ENCODE measurements at places on chromosomes 5 and 9.

- DNase-seq = no peak
Observed at GRCh38 chr9:135008416-135008815, 79.1 kb upstream of the OLFM1 start.

- no peak for DNase-seq
Observed at GRCh38 chr5:136729901-136730355, 364.6 kb upstream of the TRPC7 start.

- no peak for DNase-seq
Observed at GRCh38 chr5:179613460-179614071, 9.9 kb downstream of the HNRNPH1 start.

GRCh38 chr9:4424891-4425290 lies 65.4 kb upstream of the SLC1A1 start:
- no peak for DNase-seq

GRCh38 chr9:87434366-87434765 lies 63.3 kb upstream of the DAPK1 start:
- no peak for DNase-seq

DNA sequence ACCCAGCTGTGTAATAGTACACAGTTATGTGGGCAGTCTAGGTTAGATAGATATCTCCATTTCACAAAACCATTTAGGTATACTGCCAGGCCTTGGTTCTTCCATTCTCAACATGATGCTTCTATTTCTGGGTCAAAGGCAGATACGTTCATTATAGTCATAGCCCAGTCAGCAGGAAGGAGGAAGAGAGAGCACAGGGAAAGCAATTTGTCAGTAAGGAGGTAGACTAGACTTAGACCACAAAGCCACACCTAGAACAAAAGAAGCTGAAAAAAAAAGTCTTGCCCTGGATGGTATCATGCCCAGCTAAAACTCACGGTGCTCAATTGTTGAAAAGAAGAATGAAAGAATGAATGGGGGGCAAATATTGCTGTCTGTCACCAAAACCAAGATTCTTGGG lies 7.6 kb downstream of the INVS start:
- no peak for DNase-seq

GRCh38 chr5:54793468-54794134 lies 191.8 kb downstream of the ESM1 start:
- DNase-seq = no peak

GRCh38 chr5:72252574-72253155 lies 67.4 kb downstream of the MRPS27 start:
- no peak for DNase-seq

GRCh38 chr5:34998058-34998789 lies 49.5 kb downstream of the AGXT2 start:
- DNase-seq = no peak

DNA sequence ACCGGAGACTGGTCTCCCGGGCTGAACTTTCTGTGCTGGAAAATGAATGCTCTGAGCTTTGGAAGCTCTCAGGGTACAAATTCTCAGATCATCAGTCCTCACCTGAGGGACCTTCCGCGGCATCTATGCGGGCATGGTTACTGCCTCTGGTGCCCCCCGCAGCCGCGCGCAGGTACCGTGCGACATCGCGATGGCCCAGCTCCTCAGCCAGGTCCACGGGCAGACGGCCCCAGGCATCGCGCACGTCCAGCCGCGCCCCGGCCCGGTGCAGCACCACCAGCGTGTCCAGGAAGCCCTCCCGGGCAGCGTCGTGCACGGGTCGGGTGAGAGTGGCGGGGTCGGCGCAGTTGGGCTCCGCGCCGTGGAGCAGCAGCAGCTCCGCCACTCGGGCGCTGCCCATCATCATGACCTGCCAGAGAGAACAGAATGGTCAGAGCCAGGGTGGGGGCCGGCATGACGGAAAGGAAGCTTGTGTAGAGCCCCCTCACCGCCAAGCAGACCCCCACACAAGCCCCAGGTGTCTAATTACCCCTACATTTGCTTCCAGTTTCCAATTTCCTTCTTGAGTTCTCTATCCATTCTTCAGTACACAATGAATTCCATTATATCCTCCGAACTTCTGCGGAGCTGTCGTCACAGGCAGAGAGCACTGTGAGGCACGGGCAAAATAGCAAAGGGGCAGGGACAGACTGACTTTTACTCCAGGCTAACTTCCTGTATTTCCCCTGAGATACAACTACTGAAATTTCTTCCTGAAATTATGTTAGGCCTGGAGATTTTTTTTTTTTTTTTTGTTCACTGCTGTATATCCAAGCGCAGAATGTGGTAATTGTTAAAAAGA lies 23.2 kb downstream of the CDKN2A start:
- no peak for DNase-seq

- DNase-seq = no peak
Observed at GRCh38 chr5:129243039-129243438, 148.5 kb downstream of the ISOC1 start.

- no peak for DNase-seq
Observed at GRCh38 chr5:31396611-31397295, 135.1 kb downstream of the DROSHA start.

DNA sequence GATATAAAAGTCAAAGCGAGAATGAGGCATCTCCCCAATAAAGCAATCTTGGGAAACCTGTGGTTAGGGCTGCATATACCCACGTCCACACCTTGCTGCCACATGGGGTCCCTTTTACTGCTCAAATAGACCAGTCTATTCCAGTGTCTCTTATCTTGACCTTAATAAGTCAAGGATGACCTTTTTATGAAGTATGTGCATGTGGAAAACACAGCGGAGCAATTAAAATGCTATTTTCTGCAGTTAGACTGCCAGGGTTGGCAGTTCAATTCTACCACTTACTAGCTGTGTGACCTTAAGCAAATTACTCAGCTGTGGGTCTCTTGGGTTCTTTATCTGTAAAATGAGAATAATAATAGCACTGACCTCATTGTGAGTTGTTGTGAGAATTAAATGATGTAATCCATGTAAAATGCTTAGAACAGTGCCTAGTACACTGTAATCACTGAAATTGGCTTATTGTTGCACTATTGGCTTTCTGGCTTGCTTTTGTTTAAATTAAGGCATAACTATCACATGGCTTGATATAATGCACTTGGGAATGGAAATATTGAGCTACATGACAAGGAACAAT lies 67.8 kb upstream of the HSPB3 start:
- DNase-seq = no peak

- DNase-seq = no peak
Observed at GRCh38 chr5:36792560-36793180, 83.9 kb upstream of the NIPBL start.

DNA sequence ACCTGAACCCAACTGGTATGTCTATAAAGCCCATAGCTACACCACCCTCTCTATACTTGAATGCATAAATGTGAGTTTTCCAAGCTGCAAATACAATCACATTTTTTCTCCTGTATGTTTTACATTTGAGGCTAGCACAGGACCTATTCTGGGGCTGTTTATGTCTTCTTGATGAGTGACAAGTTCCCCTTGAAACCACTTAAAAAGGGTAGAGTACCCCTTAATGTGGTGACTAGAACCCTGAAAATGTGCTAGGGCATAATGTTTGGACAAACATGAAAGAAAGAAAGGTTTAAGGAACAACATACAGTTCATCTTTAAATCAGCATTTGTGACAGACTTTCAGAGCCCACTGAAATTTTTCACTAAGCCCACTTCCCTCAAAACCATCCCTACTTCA lies 25.2 kb upstream of the GLIS3 start:
- no peak for DNase-seq

GRCh38 chr9:19896161-19896560 lies 107.3 kb upstream of the SLC24A2 start:
- no peak for DNase-seq

DNA sequence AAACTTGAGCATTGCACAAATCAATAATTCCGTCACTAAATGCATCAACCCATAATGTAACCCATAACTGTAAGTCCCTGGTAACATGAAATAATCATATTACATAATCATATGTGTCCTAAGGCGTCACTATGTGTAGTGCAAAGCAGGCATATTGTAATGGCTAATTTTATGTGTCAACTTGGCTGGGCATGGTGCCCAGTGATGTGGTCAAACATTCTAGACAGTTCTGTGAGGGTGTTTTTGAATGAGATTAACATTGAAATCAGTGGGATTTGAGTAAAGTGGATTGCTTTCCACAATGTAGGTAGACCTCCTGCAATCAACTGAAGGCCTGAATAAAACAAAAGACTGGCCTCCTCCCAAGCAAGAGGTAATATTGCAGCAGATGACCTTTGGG lies 794.4 kb upstream of the ACO1 start:
- DNase-seq = no peak

DNA sequence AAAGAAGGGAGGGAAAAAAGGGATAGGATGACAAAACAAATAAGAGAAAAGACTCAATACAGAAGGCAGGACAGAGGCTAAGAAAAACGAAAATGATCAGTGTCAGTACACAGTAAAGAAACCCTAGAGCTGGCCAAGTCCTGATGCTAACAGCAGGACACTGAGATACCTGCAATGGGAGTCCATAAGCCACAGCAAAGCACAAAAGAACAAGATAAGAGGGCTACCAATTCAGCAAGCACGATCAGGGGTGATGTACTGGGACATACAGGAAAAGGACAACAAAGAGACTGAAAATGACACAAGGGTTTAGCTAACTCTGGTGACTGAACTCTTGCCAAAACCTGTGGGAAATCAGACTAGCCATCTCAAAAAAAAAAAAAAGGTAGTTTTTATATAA lies 1072.6 kb upstream of the COX7C start:
- DNase-seq = no peak

- DNase-seq = no peak
Observed at GRCh38 chr5:151144275-151144674, 13.3 kb downstream of the ANXA6 start.

DNA sequence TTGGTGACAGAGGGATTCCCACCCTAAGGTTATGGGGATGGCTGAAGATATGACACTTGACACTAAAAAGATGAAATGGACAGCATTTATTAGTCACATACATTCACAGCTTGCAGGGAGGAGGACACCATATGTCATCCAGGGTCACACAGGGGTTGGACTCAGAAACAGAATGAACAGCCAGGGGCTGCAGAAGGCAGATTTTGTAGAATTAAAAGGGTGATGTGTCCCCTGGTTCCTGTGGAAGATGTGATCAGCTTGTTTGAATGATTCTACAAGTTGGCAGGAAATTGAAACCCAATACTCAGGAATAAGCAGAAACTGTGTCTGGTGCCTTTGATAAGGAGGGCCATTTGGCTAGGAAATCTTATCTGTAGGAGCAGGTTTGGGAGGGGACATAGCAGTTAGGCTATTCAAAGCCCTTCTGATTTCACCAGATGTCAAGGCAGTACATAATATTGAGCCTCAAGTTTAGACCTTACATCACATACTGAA lies 102.3 kb upstream of the GRIN3A start:
- no peak for DNase-seq

DNA sequence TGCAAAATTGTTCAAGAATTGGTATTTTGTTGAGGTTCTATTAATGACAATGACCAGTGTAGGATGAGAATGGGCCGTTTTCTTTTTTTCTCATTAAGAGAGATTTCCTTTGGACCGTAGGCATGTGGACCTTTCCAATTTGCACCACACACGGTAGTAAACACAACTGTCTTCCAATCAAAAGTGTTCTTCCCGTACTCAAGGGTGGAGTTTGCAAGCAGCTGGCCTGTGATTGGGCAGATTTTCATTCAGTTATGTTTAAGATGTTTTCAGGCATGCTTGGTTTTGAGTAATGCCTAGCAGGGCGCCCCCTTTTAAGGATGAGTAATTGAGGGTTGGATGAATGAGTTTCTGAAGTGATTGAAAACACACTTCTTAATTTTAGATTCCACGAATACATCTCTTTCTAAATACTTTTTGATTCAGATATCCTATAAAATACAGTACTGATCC lies 2.5 kb downstream of the KDM3B start:
- peak; percentile 48 for DNase-seq

GRCh38 chr9:113624721-113625120 lies 161.2 kb downstream of the RGS3 start:
- no peak for DNase-seq

- no peak for DNase-seq
Observed at GRCh38 chr9:16445141-16445920, 425.1 kb downstream of the BNC2 start.

GRCh38 chr9:81599837-81600236 lies 89.5 kb downstream of the TLE1 start:
- DNase-seq = no peak

DNA sequence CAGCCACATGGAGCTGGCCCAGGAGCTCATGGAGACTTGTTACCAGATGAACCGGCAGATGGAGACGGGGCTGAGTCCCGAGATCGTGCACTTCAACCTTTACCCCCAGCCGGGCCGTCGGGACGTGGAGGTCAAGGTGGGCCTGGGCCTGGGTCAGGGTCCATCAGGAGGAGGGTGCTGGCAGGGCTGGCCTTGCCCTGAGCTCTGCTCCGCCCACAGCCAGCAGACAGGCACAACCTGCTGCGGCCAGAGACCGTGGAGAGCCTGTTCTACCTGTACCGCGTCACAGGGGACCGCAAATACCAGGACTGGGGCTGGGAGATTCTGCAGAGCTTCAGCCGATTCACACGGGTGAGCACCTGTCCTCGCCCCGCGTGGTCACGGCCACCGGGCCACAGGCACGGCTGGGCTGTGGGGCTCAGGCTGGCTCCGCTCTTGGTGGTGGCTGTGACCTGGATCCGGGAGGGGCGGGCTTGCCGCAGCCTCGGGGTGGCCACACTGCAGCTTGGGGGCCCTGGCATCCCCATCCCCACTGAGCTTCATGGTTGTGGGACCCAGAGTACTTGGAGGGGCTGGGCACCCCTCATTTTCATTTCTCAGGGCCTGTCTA lies 7.1 kb downstream of the DPP7 start:
- no peak for DNase-seq

DNA sequence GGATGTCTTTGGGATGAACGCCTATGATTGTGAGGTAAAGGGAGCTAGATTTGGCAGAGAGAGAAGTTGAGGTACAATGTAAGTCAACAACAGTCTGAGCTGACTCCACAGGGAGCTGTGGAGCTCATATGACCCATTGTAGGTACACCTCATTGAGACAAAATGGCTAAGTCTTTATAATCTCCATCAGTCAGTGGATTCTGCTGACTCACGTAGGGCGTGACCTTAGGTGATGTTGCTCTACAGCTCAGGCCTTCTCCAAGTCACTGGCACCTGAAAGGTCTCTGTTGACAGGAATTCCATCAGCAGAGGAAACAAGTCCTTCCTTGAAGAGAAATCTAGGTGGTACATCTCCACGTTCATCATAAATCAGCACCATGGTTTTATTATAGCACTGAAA lies 118.2 kb upstream of the PRR16 start:
- DNase-seq = no peak

- peak; percentile 14 for DNase-seq
Observed at GRCh38 chr9:121783111-121783510, 131.7 kb downstream of the DAB2IP start.

- no peak for DNase-seq
Observed at GRCh38 chr5:146301626-146302025, 37.0 kb upstream of the POU4F3 start.

GRCh38 chr9:127866535-127866934 lies 10.9 kb downstream of the AK1 start:
- DNase-seq = no peak

GRCh38 chr5:58135571-58136335 lies 324.1 kb downstream of the PLK2 start:
- no peak for DNase-seq
